Hindlimb muscle (tissue), 1 donor: ENCODE measurements at places on chromosomes 2 and 18.

GRCh38 chr2:237295889-237296480, 118.0 kb downstream of the COL6A3 start:
- DNase-seq, result no peak

DNA sequence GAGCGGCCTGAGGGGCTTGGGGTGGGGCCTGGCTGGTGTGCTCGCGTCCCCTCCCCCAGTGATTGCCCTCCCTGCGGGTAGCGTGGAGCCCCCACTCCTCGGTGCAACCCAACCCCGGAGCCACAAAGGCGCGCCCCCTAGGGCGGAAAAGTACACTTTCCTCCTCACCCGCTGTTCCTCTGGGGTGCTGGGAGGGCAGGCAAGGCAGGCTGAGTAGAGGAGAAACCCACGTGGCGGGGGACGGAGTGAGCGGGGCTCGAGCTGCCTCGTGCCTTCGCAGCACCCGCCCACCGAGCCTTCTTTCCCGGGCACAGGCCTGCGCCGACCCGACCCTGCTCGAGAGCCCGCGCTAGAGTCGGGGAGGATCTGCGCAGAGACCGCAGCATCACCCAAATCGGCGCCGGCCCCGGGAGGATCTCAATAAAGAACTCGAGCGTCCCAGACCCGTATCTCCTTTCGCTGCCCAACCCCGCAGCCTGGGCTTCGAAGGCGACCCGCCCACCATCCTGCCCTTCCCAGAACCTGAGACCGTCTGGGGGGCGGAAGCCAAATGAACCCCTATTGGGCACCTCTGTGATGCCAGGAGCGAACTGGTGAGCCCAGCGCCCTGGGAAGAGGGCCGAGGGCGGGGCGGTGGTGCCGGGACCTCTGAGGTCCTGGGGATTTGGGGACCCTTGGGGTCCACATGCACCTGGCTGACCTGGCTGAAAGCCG, 1.5 kb downstream of the UCN start:
- DNase-seq, result no peak

- DNase-seq, result peak; percentile 40
Measured at GRCh38 chr2:118320658-118321057, 232.4 kb downstream of the INSIG2 start.

- no peak for DNase-seq
Measured at GRCh38 chr18:22347606-22348511, 69.9 kb downstream of the CTAGE1 start.

DNA sequence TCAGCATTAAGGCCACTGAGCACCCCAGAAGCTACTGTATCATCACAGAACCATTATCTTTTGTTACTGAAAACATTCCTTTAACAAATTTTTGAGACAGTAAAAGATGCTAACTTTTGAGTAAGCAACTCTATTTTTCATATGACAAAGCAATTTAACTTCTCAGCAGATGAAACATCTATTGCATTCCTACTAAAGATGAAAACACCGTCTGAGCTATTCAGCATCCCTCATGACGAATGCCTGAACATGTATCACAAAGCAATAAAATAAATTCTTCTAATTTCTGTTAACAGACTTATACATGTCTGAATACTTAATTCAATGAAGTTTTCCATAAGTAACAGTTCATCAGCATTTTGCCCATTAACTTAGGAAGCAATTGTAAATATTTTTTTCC, 23.9 kb downstream of the CHN1 start:
- DNase-seq, result no peak

GRCh38 chr18:62198259-62198658, 11.2 kb downstream of the RELCH start:
- no peak for DNase-seq

GRCh38 chr2:44015239-44015638, 19.4 kb upstream of the LRPPRC start:
- no peak for DNase-seq
